GM23248 (cell line): ENCODE measurements at places on chromosomes 1 and 21.

GRCh38 chr1:54866801-54867716, 19.9 kb downstream of the DHCR24 start:
- peak; percentile 19 for DNase-seq

GRCh38 chr1:165914136-165914798, 86.9 kb downstream of the UCK2 start:
- peak; percentile 86 for DNase-seq

- DNase-seq, result no peak
Observed at GRCh38 chr1:7930645-7931445, 9.8 kb downstream of the TNFRSF9 start.

GRCh38 chr1:15851210-15852035, 3.9 kb downstream of the SPEN start:
- DNase-seq, result peak; percentile 26

DNA sequence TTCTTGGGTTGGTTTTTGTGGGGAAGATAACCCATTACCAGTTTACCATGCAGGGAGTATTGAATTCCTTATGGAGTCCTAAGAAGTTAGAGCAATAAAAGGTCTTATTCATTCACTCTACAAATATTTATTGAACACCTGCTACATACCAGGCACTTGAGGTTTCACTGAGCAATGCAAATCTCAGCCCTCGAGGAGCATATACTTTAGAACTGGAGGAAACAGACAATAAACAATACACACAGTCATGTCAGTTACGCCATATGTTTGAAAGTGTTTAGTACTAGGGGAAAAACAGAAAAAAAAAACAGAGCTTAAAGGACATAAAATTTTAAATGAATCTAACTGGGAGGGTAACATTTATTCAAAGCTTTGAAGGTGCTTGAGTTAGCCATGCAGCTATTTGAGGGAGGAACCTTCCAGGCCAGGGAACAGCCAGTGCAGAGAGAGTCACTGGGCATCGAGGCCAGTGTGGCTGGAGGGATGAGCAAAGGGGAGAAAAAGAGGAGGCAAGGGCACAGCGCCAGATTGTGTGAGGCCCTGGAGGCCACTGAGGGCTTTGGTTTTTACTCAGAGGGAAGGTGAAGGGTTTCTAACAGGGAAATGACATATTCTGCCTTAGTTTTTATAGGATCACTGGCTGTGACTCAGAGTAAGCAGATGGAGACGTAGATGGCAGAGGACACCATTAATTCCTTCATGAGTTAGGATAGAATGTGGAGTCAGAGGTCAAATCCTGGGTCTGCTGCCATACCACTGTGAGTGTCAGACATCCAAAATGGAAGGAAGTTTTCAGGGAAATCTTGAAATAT, 32.7 kb downstream of the C1orf21 start:
- DNase-seq, result no peak

GRCh38 chr1:153636312-153636711, 2.4 kb downstream of the CHTOP start:
- DNase-seq, result no peak
